Stomach (tissue), 19 donors: ENCODE measurements at places on chromosomes 3 and 15. TPM values are rescaled to one million over a fixed set of nuclear protein-coding genes. Genes with fewer than 3 reads are reported as not detected.
A peak's percentile ranks its signal among the peaks of the same experiment; 100 is the strongest.

DNA sequence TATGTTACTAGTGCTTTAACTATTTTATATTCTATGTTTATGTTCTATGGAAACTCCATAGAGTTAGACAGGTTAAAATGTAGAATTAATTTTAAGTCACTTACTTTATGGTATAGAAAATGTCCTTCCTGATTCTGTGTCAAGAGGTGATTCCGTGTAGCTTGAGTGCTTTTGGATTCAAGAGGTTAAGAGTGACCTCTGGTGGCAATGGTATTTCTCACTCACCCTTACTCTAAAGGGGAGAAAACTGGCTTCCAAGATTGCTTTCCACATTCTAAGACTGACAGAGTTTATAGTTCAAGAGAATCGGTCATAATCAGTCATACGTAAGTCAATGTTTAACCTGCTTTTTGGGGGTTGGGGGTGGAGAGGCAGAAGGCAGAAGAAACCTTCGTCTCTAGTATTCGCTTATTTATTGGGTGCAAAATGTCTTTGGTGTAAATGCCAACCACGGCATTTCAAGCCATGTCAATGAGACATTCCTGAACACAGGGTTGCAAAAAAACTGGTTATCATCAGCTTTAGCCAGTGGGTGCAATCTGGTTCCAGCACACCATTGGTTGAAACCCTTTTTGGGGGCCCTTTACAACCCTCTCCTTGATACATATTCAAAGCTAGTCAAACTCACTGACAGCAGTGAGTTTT, 92.0 kb upstream of the VGLL3 start:
- DNase-seq: no peak

- no peak for DNase-seq
Measured at GRCh38 chr15:74497584-74497983, 36.6 kb upstream of the UBL7 start.

The GOLGA8Q gene
- polyA plus RNA-seq: not detected

GRCh38 chr15:74432271-74432967, 1.3 kb downstream of the SEMA7A start:
- DNase-seq: no peak

DNA sequence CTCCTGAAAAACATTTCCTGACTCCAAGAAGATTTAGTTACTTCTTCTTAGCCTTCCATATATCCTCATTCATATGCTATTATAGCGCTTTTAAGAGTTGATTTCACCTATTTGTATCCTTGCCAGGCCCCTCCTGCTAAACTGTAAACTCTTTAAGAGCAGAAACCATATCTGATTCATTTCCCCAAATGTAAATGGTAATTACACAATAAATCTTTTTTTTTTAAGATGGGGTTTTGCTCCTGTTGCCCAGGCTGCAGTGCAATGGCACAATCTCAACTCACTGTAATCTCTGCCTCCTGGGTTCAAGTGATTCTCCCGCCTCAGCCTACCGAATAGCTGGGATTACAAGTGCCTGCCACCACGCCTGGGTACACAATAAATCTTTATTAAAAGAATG, 4.5 kb downstream of the DLEC1 start:
- DNase-seq: no peak

DNA sequence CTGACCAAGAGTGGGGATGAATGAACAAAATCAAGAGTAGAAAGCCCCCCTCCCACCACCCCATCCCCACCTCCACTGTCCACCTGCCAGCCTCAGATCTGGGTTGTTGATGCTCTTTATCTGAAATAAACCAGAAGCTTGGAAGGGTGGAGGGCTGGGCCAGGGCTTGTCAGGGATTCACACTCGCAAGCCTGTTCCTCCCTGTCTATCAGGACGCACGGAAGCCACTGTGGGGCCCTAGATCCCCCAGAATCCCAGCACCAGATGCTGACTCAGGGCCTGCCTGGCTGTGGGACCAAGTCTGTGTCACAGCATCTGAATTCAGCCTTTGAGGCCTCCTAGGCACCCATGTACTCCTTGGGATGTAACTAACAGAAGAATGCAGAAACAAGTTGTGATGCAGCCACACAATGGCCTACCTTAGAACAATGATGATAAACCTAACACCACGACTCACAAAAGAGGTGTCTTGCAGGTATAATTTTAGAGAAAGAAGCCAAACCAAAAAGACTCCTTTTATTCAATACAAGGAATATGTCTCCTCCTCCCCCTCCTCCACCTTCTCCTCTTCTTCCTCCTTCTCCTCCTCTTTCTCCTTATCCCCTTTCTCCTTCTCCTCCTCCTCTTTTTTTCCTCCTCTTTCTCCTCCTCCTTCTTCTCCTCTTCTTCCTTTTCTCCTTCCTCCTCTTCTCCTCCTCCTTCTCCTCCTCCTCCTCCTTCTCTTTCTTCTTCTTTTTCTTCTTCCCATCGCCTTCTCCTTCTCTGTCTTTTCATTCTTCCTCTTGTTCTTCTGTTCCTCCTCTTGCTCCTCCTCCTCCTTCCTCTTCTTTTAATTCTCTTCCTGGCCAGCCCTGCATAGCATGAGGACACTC, 234.7 kb downstream of the PLCL2 start:
- DNase-seq: no peak

- no peak for DNase-seq
Measured at GRCh38 chr3:8539419-8539818, 37.8 kb downstream of the LMCD1 start.

The AP3B2 gene
- 1.7 TPM for polyA plus RNA-seq

- no peak for DNase-seq
Measured at GRCh38 chr3:56838448-56838847, 36.7 kb upstream of the ARHGEF3 start.

- no peak for DNase-seq
Measured at GRCh38 chr3:147130461-147130860, 275.9 kb downstream of the ZIC4 start.

DNA sequence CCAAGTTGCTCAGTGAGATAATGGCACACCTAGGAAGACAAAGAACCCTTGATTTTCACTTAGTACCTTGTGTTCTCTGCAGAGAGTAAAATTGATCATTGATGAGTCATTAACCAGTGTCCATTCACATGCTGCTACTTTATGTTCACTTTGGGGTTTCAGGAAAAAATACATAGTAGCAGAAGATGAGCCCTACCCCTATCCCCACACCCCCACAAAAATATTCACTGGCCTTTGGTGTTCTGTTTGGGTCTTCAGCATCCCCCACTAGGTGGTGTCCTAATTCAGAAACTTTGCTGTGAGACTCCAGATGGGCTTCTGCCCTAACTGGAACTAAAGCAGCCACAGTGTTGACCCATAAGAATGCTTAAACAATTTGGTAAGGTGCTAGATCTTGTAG, 178.8 kb downstream of the KLHL25 start:
- DNase-seq: no peak

GRCh38 chr15:57038496-57038895, 120.1 kb downstream of the TCF12 start:
- no peak for DNase-seq

The ULK4 gene
- 1.6 TPM for polyA plus RNA-seq

The STRIT1 gene
- not detected for polyA plus RNA-seq

DNA sequence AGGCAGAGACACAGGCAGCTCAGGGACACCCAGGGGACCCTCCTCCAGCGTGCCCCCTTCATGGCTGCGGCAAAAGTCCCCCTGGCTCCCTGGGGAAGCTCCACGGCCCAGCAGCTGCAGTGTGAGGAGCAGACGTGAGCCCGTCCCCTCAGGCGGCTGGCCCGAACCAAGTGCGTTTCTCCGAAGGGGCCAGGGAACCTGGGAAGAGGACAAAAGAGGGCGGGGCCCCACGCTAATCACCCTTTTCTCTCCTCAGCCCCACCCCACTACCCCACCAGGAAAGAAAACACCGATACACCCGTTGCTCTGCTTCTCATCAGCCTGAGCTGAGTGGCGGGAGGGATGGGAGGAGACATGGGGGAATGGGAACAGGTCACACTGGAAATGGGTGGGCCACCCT, at the start of gene MUC4:
TSS of gene MUC4 (minus strand) at position 174 of the 400 bp plus-strand sequence. CDS start at position 62, 112 bp downstream.
- DNase-seq: no peak

- no peak for DNase-seq
Measured at GRCh38 chr3:170962411-170962810, 54.0 kb upstream of the EIF5A2 start.

DNA sequence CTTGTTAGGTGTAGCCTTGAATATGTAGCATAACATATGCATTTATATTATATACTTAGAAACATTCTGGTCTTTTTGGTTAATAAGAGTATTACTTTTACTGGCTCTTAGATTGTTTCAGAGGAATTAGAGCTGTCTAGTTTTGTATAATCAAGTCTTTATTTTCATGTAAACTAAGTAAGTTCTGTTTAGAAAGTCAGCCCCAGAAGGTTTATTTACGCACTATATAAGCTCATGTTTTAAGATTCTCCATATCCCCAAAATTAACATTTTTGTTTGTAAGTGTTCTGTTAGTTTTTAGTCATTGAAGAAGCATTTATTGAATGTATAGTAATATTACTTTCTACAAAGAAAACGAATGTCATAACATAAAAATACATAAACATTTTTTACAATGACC, 158.1 kb downstream of the HCN4 start:
- no peak for DNase-seq

GRCh38 chr3:161069511-161070251, 35.5 kb downstream of the B3GALNT1 start:
- DNase-seq: peak; percentile 60

GRCh38 chr3:72655131-72655551, 193.1 kb downstream of the SHQ1 start:
- peak; percentile 61 for DNase-seq

The SOX14 gene
- not detected for polyA plus RNA-seq

- DNase-seq: no peak
Measured at GRCh38 chr3:88280326-88280725, 130.6 kb downstream of the C3orf38 start.

The IVD gene
- polyA plus RNA-seq: 45.1 TPM

GRCh38 chr3:52328536-52329080, 12.5 kb downstream of the DNAH1 start:
- DNase-seq: no peak

DNA sequence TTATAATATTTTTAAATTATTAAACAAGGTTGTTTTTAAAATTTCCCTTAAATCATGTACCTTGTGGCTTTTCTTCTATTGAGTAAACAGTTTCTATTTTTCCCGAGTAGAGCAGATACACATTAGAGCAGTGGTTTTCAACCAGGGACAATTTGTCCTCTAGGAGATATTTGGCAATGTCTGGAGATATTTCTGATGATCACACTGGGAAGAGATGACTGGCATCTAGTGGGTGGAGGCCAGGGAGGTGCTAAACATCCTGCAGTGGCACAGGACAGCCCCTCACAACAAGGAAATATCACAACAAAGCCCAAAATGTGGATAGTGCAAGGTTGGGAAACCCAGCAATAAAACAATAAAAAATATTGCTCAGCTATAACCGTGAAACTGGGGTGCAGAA, 113.0 kb upstream of the PTPRG start:
- no peak for DNase-seq

GRCh38 chr3:31551646-31552045, 18.9 kb downstream of the STT3B start:
- no peak for DNase-seq

DNA sequence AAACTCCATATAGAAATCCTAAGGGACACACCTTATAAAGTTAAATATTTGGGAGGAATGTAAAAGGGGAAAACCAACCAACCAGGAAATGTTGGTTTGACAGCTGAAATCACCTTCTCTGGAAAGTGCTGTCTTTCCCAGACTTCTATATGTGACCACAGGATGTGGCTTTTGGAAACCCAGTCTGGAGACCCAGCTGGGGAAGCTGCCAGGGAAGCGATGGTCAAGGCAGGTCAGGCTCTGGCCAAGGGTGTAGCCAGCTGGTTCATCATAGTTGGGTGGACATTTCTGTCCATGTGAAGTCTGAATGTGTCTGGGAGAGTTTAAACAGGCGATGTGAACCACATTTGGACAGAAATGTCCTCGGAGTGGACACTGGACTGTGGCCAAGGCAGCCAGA, 73.9 kb downstream of the ARNT2 start:
- no peak for DNase-seq

GRCh38 chr15:58572521-58572920, 140.7 kb downstream of the LIPC start:
- no peak for DNase-seq

GRCh38 chr3:140903196-140903595, 38.4 kb upstream of the SLC25A36 start:
- DNase-seq: no peak

DNA sequence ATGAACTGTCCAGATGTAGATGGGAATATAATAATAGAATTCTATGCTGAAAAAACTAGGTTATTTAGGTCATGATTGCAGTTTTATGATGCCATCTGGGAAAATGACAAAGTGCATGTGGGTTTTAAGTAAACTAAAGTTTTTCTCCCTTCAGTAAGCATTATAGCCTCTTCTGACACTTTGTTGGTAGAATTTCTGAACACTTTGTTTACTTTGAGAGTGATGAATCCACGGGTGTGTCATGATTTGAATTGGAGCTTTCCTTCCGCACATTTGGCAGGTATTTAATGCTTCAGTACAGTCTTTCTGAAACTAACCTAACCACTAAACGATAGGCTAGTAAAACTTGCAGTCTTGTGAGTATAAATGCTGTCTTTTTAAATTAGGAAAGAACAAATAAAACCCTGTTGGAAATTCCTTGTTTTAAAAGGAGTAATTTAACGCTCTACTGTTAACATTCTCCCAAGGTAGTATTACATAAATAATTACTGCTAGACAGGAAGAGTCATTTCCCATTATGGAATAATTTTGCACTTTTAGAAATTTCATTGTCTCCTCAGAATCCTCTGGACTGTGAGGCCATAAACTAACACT, 7.0 kb downstream of the FILIP1L start:
- no peak for DNase-seq

The KLHL40 gene
- 2.0 TPM for polyA plus RNA-seq

The XXYLT1 gene
- polyA plus RNA-seq: 2.1 TPM

DNA sequence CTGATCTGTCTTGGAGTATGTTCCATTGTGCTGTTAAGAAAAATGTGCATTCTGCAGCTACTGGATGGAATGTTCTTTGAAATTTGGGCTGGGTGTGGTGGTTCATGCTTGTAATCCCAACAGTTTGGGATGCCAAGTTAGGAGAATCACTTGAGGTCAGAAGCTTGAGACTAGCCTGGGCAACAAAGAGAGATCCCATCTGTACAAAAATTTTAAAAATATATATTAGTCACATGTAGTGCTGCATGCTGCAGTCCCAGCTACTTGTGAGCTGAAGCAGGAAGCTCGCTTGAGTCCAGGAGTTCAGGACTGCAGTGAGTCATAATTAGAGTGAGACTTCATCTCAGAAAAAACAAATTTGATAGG, 62.8 kb upstream of the PLSCR4 start:
- DNase-seq: peak; percentile 19

- DNase-seq: no peak
Measured at GRCh38 chr3:69532547-69533224, 146.8 kb upstream of the FRMD4B start.

GRCh38 chr3:78940128-78940527, 827.7 kb downstream of the ROBO1 start:
- DNase-seq: no peak

The GOLGA8J gene
- not detected for polyA plus RNA-seq

- no peak for DNase-seq
Measured at GRCh38 chr15:95141486-95141885, 910.1 kb downstream of the MCTP2 start.

GRCh38 chr3:148957586-148957985, 33.8 kb upstream of the GYG1 start:
- no peak for DNase-seq

The IL5RA gene
- not detected for polyA plus RNA-seq

GRCh38 chr3:72891053-72891855, 3.4 kb downstream of the GXYLT2 start:
- DNase-seq: peak; percentile 83

The C3orf80 gene
- 0.31 TPM for polyA plus RNA-seq
